Posterior vena cava (tissue), 2 donors: ENCODE measurements at places on chromosomes 1 and 21.

GRCh38 chr1:7481194-7481593 lies 289.9 kb upstream of the VAMP3 start:
- no peak for DNase-seq

GRCh38 chr1:20551945-20552727 lies at the start of gene FAM43B:
FAM43B (plus strand) TSS chr1:20552573; CDS start chr1:20552974, 401 bp downstream.
- DNase-seq, result peak; percentile 95

GRCh38 chr21:41817228-41817627 lies 50.4 kb upstream of the RIPK4 start:
- DNase-seq, result no peak

- no peak for DNase-seq
Measured at GRCh38 chr1:55673416-55673815, 458.3 kb upstream of the USP24 start.

DNA sequence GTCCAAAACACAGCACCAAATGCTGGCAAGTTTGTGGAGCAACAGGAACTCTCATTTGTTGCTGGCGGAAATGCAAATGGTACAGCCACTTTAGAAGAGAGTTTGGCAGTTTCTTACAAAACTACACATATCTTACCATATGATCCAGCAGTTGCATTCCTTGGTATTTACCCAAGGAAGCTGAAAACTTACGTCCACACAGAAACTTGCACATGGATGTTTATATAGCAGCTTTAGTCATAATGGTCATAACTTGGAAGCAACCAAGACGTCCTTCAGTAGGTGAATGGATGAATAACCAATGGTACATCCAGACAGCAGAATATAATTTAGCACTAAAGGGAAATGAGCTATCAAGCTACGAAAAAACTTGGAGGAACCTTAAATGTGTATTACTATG lies 66.4 kb downstream of the MARK1 start:
- DNase-seq, result no peak

GRCh38 chr1:33972676-33973395 lies 109.0 kb downstream of the HMGB4 start:
- peak; percentile 80 for DNase-seq
